Central memory CD4-positive, alpha-beta T cell (primary cell): ENCODE measurements at places on chromosomes 5 and 9.

GRCh38 chr9:119412399-119412798, 43.2 kb upstream of the BRINP1 start:
- no peak for DNase-seq

GRCh38 chr5:80116000-80116399, 80.9 kb downstream of the THBS4 start:
- DNase-seq = no peak

GRCh38 chr5:132485641-132486317, 4.8 kb downstream of the IRF1 start:
- no peak for DNase-seq

DNA sequence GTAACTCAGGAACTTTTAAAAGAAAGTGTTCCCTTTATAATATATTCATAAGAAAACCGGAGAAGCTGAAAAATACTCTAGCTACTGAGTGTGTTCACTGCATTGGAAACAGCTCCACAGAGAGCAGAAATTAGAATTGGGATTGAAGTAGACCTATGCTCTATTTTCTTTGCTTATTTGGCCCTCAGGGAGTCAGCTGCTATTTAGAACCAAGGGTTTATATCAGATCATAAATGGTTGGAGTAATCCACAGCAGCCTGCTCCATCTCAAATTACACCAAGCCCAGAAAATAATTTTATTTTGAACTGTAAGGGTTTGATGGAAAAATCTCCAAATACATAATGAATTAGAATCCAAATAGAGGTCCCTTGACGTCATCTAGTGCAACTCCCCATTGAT, 202.6 kb downstream of the ADAMTSL1 start:
- DNase-seq = no peak

- DNase-seq = no peak
These were observed 31.4 kb upstream of the MTAP start for GRCh38 chr9:21770871-21771560.

DNA sequence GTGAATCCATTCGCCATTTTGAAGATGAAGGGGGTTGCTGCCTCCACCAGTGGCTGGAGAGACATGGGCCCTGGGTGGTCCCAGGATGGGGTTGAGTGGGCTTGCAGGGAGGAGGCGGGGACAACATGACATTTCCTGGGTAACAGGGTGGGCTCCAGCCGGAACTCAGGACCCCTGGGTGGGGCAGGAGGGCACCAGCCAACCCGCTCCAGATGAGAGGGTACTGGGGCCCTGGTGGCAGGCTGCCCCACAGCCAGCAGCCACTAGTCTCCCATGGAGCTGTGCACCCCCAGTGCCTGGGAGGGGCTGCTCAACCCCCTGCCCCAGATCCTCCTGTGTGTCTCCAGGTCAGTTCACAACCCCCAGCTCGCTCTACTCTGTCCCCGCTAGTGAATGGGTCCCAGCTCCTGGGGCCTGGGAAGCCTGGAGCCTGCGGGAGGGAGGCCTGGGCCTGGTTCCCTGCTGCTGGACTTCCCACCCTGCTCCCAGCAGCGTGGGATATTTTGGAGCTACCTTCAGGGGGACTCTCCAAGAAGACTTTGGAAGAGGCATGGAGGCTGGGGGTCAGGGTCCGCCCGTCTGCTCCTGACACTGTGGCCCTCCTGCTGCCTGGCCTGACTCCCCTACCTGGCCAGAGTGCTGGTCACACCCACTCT, 55.9 kb downstream of the AHRR start:
- DNase-seq = no peak

DNA sequence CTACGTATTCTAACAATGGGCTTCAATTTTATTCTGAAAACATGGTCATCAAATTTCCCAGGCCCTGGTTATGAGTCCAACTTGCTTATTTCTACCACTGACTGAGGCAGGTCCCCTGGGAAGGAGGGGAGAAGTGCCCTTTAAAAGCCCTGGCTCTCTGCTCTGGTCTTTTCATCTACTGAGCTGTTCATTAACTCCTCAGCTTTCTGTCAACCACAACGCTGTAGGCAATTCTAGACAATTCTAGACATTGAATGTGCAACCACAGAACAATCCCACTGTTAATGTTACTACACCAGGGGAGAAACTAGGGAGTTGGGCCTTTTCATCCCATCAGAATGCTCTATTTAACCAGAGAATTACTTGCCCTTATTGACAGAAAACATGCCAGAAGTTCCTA, 10.0 kb downstream of the MOCS2 start:
- DNase-seq = no peak

DNA sequence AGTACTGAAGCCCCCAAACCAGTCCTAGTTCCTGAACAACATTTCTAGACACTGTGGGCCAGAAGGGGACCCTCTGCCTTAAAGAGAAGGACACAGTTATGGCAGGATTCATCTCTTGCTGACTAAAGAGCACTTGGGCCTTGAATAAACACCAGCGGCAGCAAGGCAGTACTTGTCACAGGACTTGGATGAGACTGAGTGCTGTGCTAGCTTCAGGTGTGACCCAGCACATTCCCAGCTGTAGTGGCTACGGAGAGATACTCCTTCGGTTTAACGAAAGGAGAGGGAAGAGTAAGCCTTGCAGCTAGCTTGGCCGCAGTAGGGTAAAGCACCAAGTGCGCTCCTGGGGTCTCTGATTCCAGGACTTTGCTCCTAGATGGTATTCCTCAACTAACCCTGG, 10.9 kb upstream of the STX17 start:
- DNase-seq = no peak
